ENCODE measurements at places on chromosomes 3 and 15.

- no peak for DNase-seq
Measured at GRCh38 chr3:126680667-126681055, 23.4 kb upstream of the CHCHD6 start.

- no peak for DNase-seq
Measured at GRCh38 chr3:169400205-169400604, 263.3 kb downstream of the MECOM start.

GRCh38 chr15:90130291-90130690 lies 28.0 kb upstream of the IDH2 start:
- DNase-seq: no peak

DNA sequence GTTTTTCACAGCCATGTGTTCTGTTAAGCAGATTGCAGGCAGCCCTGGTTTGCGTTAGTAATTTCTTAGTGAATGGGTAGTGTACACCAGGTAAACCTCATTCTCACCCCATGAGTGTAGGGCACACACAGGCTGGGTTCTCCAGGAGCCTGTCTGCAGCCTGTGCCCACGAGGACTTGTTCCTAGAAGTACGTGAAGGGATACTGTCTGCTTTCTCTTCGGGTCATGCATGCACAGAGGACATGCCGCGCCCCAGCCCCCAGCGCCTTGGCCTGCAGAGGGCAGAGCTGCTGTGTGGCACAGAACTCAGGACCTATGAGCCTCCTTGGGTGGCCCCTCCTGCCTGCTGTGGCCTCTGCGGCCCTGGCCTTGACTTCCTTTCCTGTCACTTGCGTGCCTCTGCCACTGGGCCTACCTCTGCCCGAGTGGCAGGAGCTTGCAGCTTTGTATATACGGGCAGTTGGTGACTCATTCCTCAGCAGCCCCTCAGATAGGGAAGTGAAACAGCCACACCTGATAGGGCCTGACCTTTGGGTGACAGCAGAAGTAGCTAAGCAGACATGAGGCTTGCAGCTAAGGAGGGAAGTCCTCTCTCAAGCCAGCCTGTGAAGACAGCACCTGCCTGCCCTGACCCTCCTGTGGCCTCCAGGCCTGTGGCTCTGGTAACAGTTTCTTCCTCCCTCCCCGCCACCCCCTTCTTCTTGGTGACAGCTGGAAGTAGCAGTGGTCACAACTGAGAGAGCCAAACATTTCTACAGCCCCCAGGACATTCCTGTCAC lies 19.5 kb downstream of the PPCDC start:
- DNase-seq: no peak

DNA sequence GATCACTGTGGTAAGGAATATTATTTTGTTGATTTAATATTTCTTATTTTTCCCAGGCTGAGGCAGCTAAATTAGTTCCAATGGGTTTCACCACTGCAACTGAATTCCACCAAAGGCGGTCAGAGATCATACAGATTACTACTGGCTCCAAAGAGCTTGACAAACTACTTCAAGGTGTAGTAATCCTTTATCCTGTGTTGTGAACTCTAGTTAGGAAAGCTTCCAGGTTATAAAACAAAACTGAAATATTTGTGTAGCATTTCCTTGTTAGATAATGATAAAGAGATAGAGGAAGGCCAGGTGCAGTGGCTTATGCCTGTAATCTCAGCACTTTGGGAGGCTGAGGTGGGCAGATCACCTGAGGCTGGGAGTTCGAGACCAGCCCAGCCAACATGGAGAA lies 11.1 kb downstream of the RAD51 start:
- DNase-seq: no peak

- no peak for DNase-seq
Measured at GRCh38 chr3:105809208-105809888, 59.5 kb downstream of the CBLB start.

DNA sequence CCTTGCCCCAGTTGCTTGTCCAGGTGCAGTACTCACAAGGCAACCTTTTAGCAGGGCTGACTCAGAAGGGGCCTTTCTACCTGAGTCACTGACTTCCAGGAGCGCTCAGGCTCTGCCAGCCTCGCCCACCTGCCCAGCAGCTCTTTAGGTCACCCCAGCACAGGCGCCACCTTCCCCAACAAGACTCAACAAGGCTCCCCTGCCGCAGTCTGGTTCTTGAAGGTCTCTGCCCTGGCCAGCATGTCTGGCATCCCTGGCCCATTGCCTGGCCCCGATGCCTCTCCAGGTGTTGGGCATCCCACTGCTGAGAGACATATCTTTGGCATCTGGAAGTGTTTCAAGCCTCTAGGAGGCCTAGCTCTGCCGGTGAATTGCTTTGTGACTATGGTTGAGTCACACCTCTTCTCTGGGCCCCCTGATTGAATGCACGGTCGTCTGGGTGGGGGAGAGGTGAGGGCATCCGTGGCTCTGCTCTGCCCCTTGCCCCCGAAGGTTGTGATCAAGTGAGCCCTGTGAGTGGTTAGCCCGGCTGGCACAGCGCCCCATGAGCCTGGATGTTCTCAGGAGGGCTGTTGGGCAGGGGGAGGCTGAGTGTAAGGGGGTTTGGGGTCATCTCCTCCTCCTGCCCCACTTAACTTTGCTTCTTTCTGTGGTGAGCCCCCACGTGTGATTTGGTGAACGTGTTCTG lies 21.6 kb downstream of the SNX33 start:
- DNase-seq: no peak

DNA sequence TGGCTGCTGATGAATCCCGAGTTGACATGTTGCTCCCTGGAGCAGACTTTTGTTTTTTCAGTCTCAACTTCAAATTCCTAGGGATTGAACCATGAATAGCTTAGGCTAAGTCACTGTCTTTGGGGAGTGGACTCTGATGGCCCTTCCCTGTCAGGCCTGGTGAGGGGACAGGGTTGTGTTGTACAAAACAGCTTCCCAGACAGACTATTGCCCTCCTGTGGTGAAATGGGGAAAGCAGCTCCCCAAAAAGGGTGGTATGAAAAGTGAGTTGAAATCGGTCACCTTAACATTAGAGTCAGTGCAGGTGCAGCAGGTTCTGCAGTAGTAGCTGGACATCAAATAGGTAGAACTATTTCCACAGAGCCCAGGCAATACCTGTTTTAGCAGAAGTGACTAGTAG lies 775.6 kb downstream of the ROBO2 start:
- no peak for DNase-seq

DNA sequence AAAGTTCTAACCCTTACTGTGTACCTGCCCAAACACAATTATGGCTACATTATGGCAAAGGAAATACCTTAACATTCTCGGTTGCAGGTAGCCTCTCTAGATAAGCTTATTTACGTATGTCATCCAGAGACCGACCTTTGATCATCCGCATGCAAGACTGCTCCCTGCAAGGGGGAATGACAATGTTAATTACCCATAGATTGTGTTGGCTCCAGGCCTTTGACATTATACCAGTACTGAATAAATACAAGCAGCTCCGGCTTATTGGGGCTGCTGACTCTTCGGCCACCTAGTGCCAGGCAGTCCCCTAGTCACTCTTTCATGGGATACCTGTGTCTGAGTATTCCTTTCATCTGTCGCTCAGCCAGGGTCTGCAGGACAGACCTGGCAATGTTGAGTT lies 223.5 kb downstream of the DTWD1 start:
- DNase-seq: no peak

GRCh38 chr3:12489832-12490231 lies 5.6 kb downstream of the TSEN2 start:
- DNase-seq: no peak

DNA sequence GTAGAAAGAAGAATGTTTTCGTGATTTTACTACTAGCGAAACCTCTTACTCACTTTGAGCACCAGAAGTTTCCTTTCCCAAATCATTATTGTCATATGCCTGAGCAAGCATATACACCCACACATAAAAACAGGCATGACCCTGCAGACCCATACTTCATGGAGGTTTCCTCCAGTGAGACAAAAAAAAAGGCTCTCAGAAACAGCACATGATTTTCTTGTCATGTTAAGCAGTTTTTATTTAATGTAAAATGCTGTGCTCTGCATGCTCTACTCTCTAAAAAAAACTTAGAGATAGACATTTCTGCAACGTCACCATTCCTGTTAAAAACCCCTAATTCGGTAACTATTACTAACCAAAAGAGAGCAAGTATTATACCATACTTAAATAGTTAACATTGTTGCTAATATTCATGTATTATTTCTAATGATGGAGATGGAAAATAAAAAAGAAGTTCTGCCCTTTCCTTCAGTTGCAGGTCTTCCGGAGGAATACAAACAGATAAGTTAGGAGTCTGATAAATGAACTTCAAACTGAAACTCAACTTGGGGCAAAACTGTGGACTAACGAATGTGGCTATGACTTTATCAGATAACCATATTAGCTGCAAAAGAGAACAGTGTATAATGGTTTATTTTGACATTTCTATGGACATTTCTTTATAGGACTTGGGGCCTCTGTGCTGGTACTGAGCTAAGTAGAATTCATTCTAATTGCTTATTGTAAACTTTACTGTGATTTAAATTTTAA lies 15.9 kb downstream of the CD200R1 start:
- DNase-seq: no peak

DNA sequence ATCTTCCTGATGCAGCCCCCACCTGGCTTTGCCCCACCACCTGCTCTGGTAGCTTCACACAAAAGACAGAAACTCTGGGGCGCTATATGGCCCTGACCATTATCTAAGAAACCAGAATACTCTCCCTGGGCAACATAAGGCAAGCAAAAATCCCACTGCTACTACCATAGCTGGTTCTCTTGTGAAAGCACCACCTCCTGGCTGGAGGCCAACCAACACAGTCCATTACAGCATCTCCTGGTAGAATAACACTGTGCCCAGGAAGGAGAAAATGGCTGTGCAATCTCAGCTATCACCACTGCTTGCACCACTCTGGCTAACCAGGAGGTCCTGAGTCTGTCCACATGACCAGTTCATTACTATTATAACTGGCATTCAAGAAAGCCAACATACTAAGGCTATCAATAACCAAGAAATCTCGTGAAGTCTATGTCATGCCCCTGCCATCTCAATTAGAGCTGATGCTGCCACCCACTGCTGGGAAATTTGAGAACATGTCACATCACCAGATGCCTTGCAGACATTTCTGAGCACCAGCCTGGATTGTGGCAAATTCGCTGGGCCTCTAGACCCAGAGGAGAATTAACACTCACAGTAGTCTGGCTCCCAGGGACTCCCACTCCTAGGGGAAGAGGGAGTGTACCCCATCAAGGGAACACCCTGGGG lies 1114.8 kb downstream of the ROBO2 start:
- no peak for DNase-seq

- DNase-seq: no peak
Measured at GRCh38 chr3:159898147-159898546, 90.5 kb upstream of the IL12A start.

- DNase-seq: no peak
Measured at GRCh38 chr3:43695863-43696262, 5.1 kb downstream of the ABHD5 start.

- DNase-seq: no peak
Measured at GRCh38 chr3:61875046-61875844, 313.9 kb downstream of the PTPRG start.

- DNase-seq: no peak
Measured at GRCh38 chr3:170523248-170523647, 62.6 kb downstream of the SLC7A14 start.

DNA sequence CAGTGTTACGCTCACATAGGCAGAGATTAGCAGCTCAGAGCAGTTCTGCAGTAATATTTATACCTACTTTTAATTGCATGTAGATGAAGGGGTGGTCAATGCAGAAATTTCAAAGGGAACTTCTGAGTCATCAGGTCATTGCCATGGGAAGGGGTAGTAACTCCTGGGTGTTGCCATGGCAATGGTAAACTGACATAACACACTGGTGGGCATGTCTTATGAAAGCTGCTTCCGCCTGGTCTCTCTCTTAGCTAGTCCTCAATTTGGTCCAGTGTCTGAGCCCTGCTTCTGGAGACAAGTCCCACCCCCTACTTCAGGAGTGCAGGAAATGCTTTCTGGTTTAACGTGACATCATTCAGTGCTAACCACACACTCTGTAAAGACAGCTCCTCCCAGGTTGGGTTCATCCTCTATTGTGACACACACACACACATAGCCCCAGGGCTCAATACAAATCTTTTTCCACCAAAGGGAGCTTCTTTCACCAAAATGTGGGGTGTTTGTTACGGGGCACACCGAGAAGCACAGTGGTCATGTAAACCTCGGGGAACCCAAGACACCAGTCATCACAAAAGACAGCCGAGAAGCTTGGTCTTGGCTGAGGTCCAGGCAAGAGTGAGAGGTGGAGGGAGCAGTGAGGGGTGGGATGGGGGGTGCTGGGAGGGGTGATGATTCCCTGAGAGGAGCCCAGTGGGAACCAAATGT lies 74.5 kb downstream of the TLE3 start:
- DNase-seq: peak; percentile 57

DNA sequence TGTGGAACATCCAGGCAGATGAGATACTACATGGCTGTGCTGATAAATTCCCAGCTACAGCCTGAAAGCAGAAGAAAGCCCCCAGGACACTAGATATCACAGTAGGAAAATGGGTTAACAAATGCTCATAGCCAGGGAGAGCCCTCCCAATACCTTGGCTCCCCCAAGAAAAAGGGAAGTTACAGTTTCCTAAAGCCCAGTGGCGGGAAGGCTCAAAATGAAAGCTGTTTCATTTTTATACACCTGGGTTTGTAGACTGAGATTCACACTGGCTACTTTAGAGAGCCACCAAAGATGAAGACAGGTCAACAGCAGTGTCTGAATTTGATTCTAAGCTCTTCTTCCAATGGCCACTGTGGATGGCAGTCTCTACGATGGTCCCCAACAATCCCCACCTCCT lies 55.0 kb upstream of the TOPAZ1 start:
- no peak for DNase-seq

DNA sequence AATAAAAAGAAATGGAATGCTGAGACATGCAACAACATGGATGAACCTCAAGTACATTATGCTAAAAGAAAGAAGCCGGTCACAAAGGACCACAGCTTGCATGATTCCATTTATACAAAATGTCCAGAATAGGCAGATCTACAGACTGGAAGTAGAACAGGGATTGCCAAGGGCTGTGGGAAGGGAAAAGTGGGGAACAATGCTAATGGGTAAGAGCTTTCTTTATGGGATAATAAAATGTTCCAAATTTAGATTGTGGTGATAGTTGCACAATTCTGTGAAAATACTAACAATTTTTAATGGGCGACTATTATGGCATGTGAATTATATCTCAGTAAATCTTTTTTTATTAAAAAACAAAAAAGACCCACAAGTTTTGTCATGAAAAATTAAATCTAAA lies 106.2 kb downstream of the TMCO5A start:
- no peak for DNase-seq

All from NCI-H510A (cell line).